CD4-positive, CD25-positive, alpha-beta regulatory T cell (primary cell): ENCODE measurements at places on chromosomes 3 and 15.

- no peak for DNase-seq
Observed at GRCh38 chr3:46397111-46397510, 9.8 kb downstream of the CCR5AS start.

DNA sequence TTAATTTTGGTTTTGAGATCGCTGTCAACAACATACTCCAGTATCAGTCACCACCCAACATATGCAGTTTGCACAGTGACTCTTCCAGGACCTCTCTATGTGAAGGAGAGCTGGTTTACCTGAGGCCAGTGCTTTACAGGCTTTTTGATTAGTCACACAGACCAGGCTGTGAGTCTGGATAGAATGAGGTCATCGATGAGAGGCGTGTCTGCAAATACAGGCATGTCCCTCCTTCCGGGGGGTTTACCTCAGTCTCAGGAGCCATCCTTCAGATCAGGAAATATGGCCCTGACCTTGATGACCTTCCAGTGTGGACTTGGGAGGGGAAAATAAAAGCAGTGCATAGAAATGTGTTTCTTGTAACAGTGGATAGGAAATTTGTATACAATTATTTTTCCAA, 46.9 kb downstream of the KBTBD12 start:
- no peak for DNase-seq

DNA sequence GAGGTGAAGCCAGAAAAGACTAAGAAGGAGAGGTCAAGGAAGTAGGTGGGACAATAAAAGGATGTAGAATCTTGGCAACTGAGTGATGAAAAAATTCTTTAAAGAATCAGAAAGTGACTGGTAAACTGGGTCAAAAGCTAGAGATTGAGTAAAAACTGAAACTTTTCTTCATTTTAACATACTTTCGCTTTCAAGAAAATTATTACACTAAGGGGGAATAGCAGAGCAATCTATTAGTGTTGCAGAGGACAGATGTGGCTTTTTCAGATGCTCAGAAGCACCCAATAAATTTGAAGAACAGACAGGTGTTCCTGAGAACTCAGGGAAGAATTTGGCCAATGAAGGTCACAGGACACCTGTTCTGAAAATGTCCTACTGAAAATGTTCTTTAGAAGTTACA, 805.4 kb upstream of the ALCAM start:
- no peak for DNase-seq

GRCh38 chr3:122064326-122064725, 9.2 kb downstream of the CD86 start:
- DNase-seq, result no peak

DNA sequence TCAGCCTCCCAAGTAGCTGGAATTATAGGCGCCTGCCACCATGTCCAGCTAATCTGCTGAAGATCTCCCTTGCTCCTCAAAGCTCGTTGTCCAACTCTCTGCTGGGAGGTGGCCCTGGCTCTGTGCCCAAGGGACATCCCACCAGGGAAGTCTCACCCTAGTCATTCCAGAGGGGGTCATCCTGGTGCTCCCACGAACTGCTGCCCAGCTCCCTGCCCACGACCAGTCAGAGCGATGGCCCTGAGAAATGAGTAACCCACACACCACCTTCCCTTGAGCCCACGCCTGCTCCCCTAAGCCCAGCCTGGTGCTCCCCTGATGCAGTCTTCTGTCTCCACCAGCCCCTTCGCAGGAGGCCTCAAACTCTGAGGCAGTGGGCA, 5.2 kb downstream of the KLHL25 start:
- DNase-seq, result no peak

- no peak for DNase-seq
Observed at GRCh38 chr3:83946049-83946448, 1012.7 kb upstream of the CADM2 start.

DNA sequence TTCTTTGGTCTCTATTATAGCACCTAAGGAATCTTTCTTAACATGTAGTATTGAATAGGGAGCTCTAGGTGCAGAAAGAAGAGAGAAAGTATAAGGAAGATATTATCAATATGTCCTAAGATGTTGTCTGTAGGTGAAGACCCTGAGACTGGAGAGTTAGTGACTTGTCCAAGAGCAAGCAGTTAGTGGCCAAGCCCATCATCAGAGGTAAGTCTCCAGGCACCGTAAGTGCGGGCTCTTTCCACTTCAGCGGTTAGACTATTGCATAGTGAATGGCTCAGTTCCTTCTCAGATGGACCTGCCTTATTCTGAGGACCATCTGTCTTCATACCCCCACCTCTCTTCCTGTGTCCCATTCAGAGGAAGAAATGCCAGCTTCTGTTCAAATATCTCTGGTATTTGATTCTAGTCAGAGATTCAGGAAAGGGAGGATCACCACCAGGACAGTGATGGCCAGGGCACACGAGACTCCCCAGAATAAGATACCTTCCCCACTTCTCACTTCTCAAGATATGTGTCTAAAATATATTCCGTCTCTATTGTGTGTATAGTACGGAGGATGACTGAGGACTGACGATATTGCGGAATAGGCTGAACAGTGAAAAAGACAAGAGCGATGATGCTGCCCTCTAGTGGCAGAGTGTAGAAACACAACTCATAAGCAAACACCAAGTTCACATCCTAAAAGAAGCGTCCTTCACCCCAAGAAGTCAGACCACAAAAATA, 19.1 kb upstream of the ADGRG7 start:
- DNase-seq, result peak; percentile 38

DNA sequence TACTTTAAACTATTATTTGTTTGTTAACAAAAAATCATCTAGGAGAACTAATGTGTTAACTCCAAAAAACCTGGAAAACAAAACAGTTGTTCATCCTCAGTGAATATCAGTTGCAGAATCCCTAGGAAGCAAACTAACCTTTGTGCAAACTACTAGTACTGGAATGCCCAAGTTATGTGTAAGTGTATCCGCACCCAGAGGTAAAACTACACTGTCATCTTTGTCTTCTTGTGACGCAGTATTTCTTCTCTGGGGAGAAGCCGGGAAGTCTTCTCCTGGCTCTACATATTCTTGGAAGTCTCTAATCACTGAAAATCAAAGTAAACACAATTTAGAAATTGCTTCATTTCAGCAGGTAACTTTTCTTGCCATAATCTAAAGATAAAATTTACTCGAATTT, 29.8 kb downstream of the DYNC1LI1 start:
- no peak for DNase-seq

DNA sequence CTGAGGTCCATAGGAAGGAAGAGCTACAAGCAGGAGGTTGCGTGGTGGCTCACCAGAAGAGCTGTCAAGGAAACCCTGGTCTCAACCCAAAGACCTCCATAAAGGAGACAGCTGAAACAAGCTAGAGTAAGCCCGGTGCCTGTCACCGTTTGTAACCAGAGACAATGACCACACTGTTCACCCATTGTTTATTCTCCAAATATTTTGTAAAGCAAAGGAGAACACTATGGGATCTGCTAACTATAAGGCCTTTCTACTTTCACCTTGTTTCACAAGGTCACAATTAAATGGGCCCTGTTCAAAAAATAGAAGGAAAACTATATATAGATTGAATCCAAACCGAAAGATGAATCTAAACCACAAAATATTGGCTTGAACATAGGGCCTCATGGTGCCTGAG, 128.9 kb upstream of the TPRG1 start:
- DNase-seq, result no peak

GRCh38 chr3:103787879-103788278, 1353.1 kb downstream of the ZPLD1 start:
- no peak for DNase-seq
